ENCODE measurements at places on chromosomes 1 and 21.

DNA sequence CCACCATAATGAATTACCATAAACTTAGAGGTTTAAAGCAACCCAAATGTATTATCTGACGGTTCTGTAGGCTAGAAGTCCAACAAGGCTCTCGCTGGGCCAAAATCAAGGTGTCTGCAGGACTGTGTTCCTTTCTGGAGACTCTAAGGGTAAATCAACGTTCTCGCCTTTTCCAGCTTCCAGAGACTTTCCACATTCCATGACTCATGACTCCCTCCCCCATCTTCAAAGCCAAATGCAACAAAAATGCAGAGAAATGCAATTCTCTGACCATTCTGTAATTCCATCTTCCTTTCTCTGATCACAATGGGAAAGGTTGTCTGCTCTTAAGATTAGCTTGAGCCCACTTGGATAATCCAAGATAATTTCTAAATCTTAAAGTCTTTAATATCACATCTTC lies 287.1 kb downstream of the LTN1 start:
- DNase-seq = no peak

DNA sequence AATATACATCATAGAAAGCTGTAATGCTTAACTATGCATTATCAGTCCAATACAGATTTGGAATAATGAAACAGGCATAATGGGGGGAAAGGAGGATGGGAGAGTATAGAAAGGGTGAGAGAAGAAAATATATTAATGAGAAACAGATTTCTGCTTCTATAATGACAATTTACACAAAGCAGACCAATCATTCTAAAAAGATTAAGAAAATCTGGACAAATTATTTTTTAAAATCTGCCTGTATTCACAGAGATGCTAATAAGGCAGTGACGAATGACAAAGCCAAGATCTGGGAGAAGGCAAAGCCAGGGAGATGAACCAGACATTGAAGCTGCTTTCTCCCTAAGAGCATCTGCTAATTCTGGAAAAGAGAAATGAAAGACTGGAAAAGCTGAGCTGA lies 50.0 kb downstream of the SPATA6 start:
- no peak for DNase-seq

GRCh38 chr1:230400007-230400344 lies 26.2 kb downstream of the PGBD5 start:
- no peak for DNase-seq

DNA sequence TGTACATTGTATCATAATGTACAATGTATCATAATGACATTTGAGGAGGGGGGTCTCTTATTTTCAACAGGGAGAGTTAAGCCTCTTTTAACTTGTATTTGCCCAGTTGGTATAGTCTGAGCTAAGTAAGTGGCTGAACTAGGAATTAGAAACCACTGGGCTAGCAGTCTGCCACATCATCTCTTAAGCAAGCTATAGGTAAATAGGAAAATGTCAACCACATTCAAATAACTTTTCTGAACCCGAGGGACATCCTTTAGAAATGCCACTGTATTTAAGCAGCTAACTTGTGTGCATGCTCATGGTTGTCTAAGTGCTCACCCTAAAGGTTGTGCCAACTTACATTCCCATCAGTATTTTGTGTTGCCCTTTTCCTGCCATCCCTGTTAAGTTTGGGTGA lies 35.5 kb upstream of the ASB17 start:
- DNase-seq = no peak

- DNase-seq = no peak
Measured at GRCh38 chr1:113701429-113701828, 57.9 kb downstream of the PHTF1 start.

DNA sequence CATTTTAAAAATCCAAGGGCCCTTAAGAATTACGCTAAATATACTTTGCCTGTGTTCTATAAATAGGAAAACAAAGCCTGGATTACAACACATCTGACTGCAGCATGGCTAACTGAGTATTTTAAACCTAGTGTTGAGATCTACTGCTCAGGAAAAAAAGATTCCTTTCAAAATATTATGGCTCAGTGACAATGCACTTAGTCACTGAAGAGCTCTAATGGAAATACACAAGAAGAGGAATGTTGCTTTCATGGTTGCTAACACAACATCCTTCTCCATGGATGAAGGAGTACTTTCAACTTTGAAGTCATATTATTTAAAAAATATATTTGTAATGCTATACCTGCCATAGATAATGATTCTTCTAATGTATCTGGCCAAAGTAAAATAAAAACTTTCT lies 248.3 kb upstream of the NEGR1 start:
- no peak for DNase-seq
